Mucosa of gallbladder (tissue), 1 donor: ENCODE measurements at places on chromosomes 3 and 15. TPM values are rescaled to one million over a fixed set of nuclear protein-coding genes. Genes with fewer than 3 reads are reported as not detected.

COL6A5 gene
- total RNA-seq: not detected

GATA2 gene
- 22.8 TPM for total RNA-seq

SI gene
- total RNA-seq: 0.03 TPM

LRRC2 gene
- total RNA-seq: 1.9 TPM

KIF15 gene
- 1.7 TPM for total RNA-seq

ADAMTS7 gene
- 13.8 TPM for total RNA-seq

BCL2A1 gene
- 1.9 TPM for total RNA-seq

ITGB5 gene
- total RNA-seq: 257 TPM

PLS1 gene
- total RNA-seq: 81.0 TPM

RAB6B gene
- total RNA-seq: 8.4 TPM

REC114 gene
- not detected for total RNA-seq

GRAMD2A gene
- total RNA-seq: 0.55 TPM

PLA1A gene
- total RNA-seq: 1.6 TPM

ADGRG7 gene
- 2.0 TPM for total RNA-seq

GRM2 gene
- 0.29 TPM for total RNA-seq

SPTSSB gene
- total RNA-seq: 9.2 TPM

GOLGA8Q gene
- 1.6 TPM for total RNA-seq

PGBD4 gene
- total RNA-seq: 1.2 TPM

PLA2G4E gene
- total RNA-seq: 0.09 TPM

DNAJA4 gene
- 36.9 TPM for total RNA-seq
